ENCODE measurements at places on chromosomes 1 and 21. TPM values are rescaled to one million over a fixed set of nuclear protein-coding genes. Genes with fewer than 3 reads are reported as not detected.
A peak's percentile ranks its signal among the peaks of the same experiment; 100 is the strongest.

SPATA46 gene
- total RNA-seq: not detected

GRCh38 chr1:904310-904950 is 19.3 kb upstream of the SAMD11 start:
- DNase-seq: peak; percentile 90

- no peak for DNase-seq
Measured at GRCh38 chr1:22119626-22120468, 23.1 kb downstream of the WNT4 start.

GRCh38 chr1:85333186-85333585 is 56.8 kb upstream of the BCL10 start:
- no peak for DNase-seq

- no peak for DNase-seq
Measured at GRCh38 chr1:44227211-44227610, 13.9 kb downstream of the DMAP1 start.

FAM177B gene
- not detected for total RNA-seq

C1orf87 gene
- total RNA-seq: not detected

GRCh38 chr1:11984121-11984520 is 3.9 kb downstream of the MFN2 start:
- no peak for DNase-seq

AKNAD1 gene
- total RNA-seq: not detected

DNA sequence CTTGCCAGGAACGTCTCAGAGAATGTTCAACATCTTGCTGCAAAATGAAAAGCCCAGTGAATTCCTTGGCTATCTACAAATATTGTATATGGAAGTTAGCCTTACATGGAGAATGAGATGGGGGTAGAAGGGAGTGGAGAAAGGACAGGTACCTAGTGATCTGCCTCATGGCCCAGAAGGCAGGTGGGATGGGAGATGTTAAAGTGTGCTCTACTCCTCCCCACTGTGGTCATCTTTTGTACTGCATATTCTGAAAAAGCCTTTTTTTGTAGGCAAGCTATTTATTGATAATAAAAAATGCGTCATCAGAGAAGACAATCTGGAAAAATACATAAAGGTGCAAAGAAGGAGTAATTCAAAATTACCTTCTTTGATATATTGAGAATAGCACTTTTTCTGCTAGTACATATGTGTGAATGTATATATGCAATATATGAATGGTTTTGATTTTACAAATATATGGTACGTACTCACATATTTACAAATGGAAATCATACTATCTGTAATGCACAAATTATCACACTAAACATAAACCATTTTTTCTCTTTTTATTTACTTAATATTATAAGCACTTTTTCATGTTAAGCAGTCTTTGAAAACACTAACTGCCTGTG is 19.1 kb upstream of the SLC5A9 start:
- no peak for DNase-seq

DNA sequence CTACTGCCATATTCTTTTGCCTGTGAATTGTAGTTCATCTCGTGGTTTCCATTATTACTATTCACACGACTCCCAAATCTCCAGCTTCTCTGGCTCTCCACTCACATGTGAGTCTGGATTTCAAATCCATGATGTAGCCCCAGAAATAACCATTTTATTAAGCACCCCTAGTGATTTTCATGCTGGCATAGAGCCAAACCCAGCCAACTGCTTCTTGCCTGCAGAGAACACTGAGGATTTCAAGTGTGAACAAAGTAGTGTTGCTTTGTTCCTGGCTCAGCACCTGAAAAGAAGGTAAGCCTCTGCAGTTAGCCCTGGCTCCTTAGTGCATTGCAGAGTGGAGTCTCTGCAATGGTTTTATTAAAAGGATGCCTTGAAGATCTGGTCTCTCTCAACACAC is 25.9 kb downstream of the UTP25 start:
- DNase-seq: no peak

CA14 gene
- total RNA-seq: 14.0 TPM

GRCh38 chr1:2203671-2204414 is 9.3 kb upstream of the FAAP20 start:
- DNase-seq: no peak

SERPINC1 gene
- 0.51 TPM for total RNA-seq

DNA sequence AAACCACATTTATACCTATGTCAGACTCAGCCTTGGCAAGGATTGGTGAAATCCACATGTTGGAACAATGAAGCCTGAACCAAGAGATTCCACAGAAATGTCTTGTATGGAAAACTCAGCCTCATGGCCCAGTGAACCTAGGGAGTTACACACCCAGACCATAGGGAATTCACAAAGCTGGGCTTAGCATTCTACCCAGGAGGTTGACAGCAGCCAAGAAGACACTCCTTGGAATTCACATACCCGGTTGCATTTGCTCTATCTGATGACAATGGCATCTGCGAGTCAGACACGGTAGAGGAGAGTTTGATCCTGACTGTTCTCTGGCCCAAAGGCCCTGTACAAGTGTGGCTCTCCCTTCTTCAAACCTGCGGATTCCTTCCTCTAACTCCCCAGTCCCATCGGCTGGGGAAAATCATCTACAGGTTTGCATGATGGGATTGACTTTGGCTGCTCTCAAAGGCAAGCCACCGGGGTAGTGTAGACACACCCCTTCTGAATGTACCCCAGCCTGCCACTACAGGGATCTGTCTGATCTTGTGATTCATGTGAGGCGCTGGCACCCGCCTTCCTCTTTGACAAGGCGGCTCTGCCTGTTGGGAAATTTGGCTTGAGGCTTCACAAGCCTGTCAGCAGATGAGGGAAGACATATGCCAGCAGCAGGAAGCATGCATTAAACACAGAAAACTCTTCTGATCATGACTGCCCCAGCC is 297.3 kb upstream of the KAZN start:
- DNase-seq: peak; percentile 79

GRCh38 chr1:61930116-61930645 is 187.9 kb downstream of the PATJ start:
- no peak for DNase-seq

- DNase-seq: no peak
Measured at GRCh38 chr1:167114725-167115124, 20.9 kb downstream of the STYXL2 start.

- DNase-seq: no peak
Measured at GRCh38 chr1:3222042-3222692, 153.2 kb downstream of the PRDM16 start.

TBCE gene
- total RNA-seq: 15.7 TPM

SNX7 gene
- 18.8 TPM for total RNA-seq

IL10 gene
- total RNA-seq: 0.43 TPM

PRSS38 gene
- not detected for total RNA-seq

FAM3B gene
- not detected for total RNA-seq

DNA sequence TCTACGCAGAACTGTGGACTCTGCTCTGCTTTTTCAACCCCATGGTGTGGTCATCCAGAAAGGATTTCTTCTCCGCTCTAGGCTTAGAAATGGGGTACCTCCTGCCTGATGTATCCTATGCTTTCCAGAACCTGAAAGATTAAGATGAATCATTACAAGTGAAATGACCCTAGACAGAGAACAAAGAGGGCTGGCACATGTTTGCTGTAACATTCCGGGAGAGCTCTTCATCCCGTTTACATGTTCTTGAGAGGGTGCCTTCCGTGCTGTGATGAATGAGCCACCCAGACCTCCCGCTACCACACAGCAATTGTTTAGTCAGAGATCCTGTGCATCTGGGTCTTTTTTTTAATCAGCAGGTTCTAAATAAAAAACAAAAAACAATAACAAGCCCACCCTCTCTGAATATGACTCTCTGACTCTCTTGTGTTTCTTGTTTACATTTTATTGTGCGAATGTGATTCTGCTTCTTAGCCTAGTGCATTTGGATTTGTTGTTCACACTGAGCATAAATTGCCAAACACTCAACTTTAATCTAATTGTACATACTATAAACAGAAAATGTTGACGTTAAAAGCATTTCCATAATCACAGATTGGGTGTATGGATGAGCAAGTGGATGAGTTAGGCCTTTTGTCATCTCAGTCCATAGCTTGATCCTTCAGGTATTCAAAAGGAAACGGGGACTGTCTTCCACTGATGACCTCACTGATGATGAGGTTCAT is 87.1 kb downstream of the GPR88 start:
- DNase-seq: no peak

POMGNT1 gene
- total RNA-seq: 110 TPM

All from Right ventricle myocardium superior (tissue), 1 donor.